ENCODE measurements at places on chromosomes 4 and X.

GRCh38 chrX:40104985-40105834, 7.5 kb upstream of the BCOR start:
- DNase-seq: no peak

DNA sequence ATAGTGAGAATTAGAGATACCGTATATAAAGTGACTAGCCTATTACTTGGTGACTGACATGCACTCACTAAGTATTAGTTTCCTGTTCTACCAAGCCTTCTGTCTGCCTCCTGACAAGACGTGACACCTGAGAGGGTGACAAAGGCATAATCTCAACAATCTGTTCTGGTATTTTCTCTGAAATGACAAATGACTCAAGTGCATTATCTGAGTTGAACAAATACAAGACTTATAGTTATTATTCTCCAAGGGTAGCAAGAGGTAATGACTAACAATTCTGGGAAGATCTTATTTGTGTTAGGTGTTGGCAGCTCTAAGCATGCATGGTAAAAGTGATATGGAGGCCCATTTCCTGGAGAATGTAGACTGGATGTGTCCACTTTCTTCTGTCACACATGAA, 60.6 kb downstream of the SYTL5 start:
- DNase-seq: no peak

- no peak for DNase-seq
Measured at GRCh38 chr4:54400188-54400587, 171.1 kb downstream of the PDGFRA start.

GRCh38 chr4:186104114-186104889, at the start of gene FAM149A:
Gene FAM149A, plus strand, starts transcription at chr4:186104704.
- DNase-seq: peak; percentile 16

GRCh38 chr4:81348778-81349094, 123.0 kb downstream of the RASGEF1B start:
- DNase-seq: no peak

GRCh38 chr4:146282657-146283056, 68.3 kb downstream of the REELD1 start:
- DNase-seq: no peak

DNA sequence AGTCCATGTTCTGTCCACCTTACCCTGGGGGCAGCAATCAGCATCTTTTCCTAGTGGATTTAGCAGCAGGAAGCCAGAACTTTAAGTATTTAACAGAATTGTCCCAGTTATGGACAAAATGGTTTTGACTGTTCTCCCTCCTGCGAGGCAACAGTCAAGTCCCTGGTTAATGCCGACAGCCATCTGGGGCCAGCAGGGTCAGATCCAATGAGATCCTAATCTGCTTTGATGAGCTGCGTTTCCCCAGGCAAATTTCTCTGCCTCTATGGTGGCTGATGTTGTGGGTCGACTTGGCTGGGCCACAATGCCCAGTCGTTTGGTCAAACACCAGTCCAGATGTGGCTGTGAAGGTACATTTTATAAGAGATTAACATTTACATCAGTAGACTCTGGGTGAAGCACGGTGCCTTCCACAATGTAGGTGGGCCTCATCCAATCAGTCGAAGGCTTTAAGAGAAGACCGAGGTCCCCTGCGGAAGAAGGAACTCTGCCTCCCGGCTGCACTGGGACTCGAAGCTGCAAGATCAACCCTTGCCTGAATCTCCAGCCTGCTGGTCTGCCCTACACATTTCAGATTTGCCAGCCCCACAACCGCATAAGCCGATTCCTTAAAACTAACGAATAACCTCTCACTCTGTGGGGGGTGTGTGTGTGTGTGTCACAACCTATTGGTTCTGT, 89.0 kb upstream of the C4orf50 start:
- DNase-seq: no peak

GRCh38 chr4:145830699-145831098, 107.9 kb downstream of the ZNF827 start:
- DNase-seq: no peak
